Fibroblast of skin of right biceps (primary cell): ENCODE measurements at places on chromosomes 1 and 21.

DNA sequence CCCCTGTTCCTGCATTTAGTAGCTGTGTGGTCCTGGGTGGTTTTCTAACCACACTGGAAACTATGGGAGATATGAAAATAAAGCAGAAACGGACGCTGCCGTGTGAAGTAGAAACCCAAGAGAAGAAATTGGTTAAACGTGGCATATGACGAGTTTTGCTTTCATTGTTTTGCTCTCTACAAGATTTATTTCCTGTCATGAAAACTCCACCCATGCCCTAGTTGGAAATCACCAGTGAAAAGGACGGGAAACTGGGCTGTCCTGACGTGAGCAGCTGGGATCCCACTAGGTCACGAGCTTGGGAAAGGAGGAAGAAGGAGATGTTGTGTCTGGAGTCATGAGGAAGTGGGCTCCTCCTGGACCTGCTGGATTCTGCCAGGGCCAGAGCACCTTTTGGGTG, 120.8 kb upstream of the GADD45A start:
- no peak for DNase-seq

GRCh38 chr1:78224246-78224785, 178.6 kb downstream of the GIPC2 start:
- no peak for DNase-seq

DNA sequence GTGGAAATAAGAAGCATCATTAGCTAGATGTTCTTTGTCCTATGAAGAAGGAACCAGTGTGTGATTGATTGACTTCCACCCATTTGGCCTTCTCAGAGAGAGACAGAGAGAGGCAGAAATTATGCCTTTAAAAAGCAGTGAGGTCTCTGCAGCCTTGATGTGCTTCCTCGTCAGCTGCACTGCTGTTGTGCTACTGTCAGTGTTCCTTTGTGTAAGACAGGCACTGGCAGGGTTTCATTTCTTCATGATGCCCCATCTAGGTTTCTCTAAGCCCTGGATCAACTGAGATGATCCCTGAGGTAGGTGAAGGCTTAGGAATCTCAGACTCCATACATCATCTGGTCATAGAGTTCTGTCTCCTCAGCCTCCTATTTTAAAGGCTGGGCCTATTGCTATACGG, 34.9 kb downstream of the GPR3 start:
- no peak for DNase-seq

DNA sequence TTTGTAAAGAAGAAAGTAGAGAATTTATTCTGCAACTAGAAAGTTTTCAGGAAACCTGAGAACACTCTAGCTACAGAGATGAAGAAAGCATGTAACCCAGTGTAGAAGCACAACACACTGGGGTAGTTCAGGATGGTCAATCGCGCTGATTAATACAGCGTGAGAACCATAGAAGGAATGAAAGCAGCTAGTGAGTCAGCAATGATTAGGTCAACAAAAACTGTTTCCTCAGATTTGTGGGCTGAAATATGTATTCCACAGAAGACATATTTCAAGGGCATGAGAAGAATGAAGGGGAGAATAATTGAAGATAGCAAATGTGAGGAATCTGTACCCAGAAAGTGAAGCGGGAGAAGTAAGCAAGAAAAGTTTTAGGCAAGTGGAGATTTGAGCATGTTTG, 97.8 kb upstream of the ADGRL2 start:
- peak; percentile 96 for DNase-seq

DNA sequence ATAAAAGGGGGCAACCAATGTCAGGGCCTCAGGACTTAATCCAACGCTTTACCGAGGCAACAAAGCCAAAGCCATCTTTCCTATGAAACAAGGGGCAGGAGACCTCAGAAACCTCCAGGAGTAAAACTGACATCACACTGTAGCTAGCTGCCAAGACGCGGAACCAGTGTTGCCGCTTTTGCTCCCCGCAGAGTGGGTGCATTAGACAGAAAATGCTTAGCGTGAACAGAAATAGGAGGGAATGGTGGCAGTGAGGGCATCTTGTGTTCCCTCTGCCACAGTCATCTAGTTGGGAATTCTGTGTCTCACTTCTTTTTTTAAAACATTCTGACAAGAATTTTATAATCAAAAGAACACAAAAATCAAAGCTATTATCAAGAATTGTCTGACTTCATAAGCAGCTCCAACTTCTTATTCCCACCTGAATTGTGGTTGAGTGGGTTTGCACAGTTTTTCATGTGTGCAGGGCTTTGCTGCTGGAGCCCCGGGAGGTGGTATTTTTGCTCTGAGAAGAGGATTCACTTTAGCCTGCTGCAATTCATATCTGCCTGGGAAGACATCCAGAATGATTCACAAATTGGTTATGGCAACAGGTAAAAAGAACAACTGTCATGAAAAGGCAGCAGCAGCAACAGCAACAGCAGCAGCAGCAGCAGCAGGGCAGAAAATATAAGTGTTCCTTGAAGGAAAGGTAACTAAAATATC, 82.2 kb upstream of the DIRAS3 start:
- peak; percentile 45 for DNase-seq

DNA sequence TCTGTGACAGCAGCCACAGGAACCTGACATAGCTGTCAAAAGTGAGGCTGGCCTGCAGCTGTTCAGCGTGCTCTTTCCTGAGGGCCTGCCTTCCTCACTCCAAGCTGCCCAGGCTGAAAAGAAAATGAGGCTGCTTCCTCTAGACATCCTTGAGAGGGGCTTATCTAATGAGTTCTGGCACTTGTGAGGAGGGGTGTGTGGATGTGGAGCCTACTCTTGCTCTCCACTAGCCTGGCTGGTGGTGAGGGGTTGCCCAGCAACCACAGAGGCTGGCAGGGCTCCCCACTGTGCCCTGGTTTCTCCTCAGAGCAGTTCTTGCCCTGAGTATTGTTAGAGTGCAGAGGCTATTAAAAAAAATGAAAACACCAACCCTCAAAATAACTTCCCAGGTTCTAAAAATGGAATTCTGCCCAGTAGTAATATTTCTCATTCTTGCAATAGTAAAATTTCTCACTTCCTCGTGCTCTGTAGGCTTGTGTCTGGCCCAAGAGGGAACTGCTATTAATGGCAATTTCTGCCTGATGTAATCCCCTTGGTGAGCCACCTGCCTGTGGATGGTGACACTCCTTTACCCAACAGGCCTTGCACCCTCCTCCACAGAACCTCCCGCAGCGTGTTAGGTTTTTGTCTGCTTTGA, 52.6 kb upstream of the EPS8L3 start:
- peak; percentile 49 for DNase-seq

DNA sequence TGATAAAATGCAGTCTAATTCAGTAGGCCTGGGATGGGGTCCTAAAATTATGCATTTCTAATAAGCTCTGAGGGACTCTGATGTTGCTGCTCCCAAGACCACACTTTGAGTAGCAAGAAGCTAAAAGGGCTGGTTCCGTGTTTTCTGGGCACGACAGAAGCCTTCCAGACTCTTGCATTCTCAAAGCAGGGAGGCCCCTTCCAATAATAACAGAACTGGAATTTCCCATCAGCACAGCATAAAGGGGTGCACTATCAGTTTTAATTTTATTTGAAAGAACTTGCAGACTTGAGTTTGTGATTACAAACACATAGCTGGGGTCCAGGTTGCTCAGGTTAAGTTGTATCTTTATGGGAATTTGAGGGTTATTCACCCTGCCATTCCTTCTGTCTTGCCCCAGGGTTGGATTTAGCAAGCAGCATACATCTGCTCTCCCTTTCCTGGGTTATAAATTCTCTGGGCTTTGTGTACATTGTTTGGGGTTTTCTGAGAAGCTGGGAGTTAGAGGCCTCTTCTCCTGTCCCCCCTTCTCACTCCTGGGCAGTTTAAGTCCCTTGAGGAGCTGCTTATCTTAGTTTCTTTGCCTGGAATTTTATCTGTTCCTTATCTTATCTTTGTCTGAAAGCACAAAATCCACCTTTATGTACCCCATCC, 94.2 kb upstream of the SLC2A1 start:
- DNase-seq = no peak

GRCh38 chr1:19661721-19662228, 2.9 kb upstream of the HTR6 start:
- DNase-seq = peak; percentile 40

DNA sequence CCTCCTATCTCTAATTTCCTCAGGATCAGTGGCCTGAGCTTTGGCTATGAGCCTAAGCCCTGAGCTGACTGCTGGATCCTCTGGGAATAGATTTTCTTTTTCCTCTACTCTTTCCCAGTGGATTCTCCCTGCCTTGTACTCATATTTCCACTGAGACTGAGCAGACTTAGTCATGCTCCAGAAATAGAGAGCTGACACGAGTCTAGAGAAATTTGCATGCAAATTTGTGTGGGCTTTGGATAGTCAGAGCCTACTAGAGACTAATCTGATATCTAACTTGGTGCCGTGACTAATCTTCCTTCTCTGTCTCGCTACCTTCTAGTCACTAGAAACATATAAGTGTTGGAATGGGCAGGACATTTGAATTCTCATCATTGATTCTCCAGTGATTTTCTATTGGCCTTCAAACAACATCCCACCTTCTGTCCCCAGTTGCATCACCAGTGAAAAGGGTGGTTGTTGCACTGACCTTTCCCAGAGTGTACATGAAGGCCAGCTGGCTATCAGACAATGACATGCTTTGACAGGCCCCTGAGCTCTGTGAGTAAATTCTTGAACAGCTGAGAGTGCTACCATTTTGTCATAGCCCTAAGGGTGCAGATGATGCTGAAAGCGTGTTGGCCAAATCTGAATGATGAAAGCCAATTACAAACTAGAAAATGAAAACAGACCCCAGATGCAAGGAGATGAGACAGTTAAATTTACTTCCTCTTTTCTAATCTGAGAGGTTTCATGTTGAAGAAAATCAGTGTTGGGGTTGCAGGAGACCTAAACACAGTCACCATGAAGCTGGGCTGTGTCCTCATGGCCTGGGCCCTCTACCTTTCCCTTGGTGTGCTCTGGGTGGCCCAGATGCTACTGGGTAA, at the start of gene FCRLA:
FCRLA (plus strand) TSS at position 748 of the 866 bp plus-strand sequence; CDS start at position 784, 36 bp downstream.
- peak; percentile 99 for DNase-seq

DNA sequence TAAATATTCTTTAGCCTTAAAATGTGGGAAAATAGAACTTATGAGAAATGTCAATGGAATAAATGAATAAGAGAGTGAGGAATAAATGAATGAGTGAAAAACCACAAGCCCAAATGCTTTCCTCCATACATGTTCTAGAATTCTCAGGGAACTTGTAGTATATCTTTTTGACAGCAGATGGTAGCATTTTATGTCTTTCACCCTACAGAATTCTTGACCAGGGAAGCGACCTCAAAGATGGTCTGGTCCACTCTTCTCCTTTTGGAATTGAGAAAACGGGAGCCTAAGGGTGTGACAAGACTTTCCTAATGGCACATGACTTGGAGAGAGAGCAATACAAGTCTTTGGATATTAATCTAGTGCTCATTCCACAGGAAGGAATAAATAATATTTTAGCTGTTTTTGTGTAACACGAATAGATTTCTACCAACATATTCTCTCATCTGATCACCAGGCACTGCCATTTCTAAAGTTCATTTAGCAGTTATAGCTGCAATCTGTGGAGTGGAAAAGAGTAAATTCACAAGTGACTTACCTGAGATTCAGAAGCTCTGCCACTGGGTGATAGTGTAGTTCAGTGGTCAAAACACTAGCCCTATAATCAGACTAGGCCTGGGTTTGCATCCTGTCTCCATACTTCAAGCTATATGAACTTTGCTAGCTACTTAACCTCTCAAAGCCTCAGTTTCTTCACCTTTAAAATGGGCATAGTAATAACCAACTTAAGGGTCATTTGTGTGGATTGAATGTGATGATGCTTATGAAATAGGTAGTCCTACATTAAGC, 15.0 kb upstream of the F5 start:
- peak; percentile 14 for DNase-seq

GRCh38 chr1:4119516-4120220, 219.6 kb upstream of the C1orf174 start:
- DNase-seq = no peak

DNA sequence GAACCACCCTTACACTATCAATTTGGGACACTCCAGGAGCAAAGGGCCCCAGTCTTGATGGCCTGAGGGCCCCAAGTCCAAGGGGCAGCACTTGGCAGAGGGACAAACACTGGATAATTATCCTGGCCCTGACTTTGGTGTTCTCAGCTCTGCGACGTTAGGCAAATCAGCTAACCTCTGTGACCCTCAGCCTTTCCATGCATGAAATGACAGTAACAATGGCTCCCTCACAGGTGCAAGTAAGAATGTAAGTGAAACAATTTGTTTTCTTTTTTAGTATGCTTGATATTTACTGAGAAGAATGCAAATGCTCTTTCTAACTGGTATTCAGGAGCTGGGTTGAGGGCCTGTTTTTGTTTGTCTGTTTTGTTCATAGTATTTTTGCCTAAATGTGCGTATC, 61.6 kb upstream of the PRDX6 start:
- DNase-seq = no peak

DNA sequence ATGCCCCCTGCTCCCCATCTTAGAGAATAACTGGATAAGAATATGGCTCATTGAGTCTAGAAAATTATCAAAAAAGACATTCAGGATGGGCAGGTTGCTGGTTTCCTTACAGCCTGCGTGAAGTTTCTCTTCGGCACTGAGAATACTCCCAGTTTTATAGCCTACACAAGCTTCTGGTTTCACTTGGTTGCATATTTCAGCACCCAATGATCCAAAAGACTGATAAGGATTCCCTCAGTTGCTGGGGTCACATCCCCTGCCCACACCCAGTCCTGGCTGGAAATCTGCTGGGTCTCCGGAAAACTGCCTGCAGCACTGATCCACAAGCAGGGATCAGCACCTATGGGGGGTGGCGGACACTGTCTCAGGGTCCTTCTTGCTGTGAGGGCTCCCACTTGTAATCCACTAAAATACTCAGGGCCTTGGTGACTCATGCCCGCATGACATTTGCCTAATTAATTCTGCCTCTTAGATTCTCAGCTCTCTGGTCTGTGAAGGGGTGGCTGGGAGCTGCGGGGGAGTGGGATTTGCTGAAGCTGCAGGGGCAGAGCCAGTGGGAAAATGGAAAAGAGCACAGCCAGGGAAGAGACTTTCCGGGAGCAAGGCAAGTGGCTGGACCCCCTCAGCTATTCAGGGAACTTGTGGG, 142.5 kb downstream of the ZNF648 start:
- DNase-seq = no peak

- DNase-seq = peak; percentile 36
Observed at GRCh38 chr1:115832651-115833050, 8.3 kb downstream of the NHLH2 start.

DNA sequence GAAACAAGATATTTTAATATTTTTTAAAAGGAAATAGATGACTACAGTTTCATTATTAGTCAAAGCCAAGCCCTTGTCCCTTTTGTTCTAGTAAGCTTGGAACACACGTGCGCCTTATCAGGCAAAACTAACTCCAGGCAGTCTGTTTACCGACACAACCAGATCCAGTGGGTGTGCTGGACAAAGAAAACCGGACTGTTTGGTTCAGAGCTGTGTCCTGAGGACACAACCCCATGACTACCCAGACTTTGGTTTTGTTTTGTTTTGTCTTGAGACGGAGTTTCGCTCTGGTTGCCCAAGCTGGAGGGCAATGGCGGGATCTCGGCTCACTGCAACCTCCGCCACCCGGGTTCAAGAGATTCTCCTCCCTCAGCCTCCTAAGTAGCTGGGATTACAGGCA, 13.9 kb upstream of the RHOU start:
- DNase-seq = no peak

GRCh38 chr1:21069549-21069948, 107.1 kb downstream of the EIF4G3 start:
- peak; percentile 80 for DNase-seq
